Cardiac septum (tissue), 1 donor: ENCODE measurements at places on chromosomes 3 and 15. TPM values are rescaled to one million over a fixed set of nuclear protein-coding genes. Genes with fewer than 3 reads are reported as not detected.

The TM4SF18 gene
- 4.1 TPM for total RNA-seq

The IGDCC3 gene
- total RNA-seq: not detected

The CEMIP gene
- 0.46 TPM for total RNA-seq

The CIB2 gene
- total RNA-seq: 16.7 TPM

The EFCC1 gene
- 1.7 TPM for total RNA-seq

The FHIT gene
- 16.6 TPM for total RNA-seq

The FAM107A gene
- total RNA-seq: 29.9 TPM

The ZBTB47 gene
- total RNA-seq: 202 TPM

The AGTR1 gene
- total RNA-seq: 0.67 TPM

The RHOA gene
- 340 TPM for total RNA-seq

The WDR93 gene
- not detected for total RNA-seq

The IGF2BP2 gene
- 18.5 TPM for total RNA-seq

The SI gene
- not detected for total RNA-seq

The LNP1 gene
- 4.6 TPM for total RNA-seq

The THPO gene
- 0.48 TPM for total RNA-seq

The TMEM45A gene
- 4.8 TPM for total RNA-seq

The CFAP100 gene
- not detected for total RNA-seq

The PYGO1 gene
- total RNA-seq: 3.1 TPM

The FSIP1 gene
- 2.0 TPM for total RNA-seq

The GOLGA8T gene
- 1.6 TPM for total RNA-seq

The A4GNT gene
- not detected for total RNA-seq

The MYLK gene
- 17.8 TPM for total RNA-seq

The LRRC15 gene
- 0.38 TPM for total RNA-seq

The SEMA3B gene
- total RNA-seq: 26.5 TPM

The ANKRD63 gene
- total RNA-seq: not detected

The ALDH1L1 gene
- 26.8 TPM for total RNA-seq

The LMAN1L gene
- total RNA-seq: 7.9 TPM

The POLR2M gene
- 80.8 TPM for total RNA-seq

The CD86 gene
- 1.9 TPM for total RNA-seq

The LIPC gene
- total RNA-seq: 0.62 TPM

The GOLGA8N gene
- 11.1 TPM for total RNA-seq

The TXNRD3 gene
- total RNA-seq: 5.1 TPM

The FOXL2NB gene
- not detected for total RNA-seq

The LRTM1 gene
- total RNA-seq: not detected

The SLC2A2 gene
- total RNA-seq: not detected

The AQP9 gene
- 2.9 TPM for total RNA-seq

The CYP8B1 gene
- not detected for total RNA-seq

The GPD1L gene
- 161 TPM for total RNA-seq

The TRPM1 gene
- not detected for total RNA-seq

The SST gene
- total RNA-seq: not detected

The COL6A6 gene
- total RNA-seq: 0.19 TPM

The C3orf70 gene
- 2.2 TPM for total RNA-seq
